ENCODE measurements at places on chromosomes 12 and 14.
A peak's percentile ranks its signal among the peaks of the same experiment; 100 is the strongest.

DNA sequence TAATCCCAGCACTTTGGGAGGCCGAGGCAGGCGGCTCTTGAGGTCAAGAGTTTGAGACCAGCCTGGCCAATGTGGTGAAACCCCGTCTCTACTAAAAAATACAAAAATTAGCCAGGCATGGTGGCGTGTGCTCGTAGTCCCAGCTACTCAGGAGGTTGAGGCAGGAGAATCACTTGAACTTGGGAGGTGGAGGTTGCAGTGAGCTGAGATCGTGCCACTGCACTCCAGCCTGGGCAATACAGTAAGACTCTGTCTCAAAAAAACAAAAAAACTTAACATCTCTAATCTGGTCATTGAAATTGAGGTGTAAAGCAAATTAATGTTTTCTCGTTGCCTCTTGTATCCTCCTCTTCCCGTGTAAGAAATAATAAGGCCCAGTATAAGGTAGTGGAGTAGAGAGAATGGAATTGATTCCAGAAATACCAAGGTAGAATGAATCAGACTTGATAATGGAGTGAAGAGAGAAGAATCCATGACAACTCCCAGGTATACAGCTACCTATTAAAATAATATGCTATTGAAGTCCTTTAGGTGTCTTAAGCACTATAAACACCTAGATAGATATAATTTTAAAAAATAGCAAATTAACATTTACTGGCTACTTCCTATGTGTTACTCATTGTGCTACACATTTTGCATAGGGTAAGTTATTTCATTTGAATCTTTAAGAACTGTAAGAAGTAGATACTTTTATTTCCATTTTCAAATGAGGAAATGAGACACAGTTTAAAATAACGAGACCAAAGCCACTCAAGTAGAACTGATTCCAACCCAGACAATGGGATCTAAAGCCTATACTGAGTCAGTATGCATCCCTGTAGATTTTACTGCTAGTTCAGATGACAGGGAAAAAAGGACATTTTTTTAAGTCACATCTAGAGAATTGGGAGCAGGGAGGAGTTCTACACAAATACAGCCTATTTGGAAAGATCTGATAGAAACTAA, 23.2 kb downstream of the RAP1B start:
- H3K36me3 ChIP-seq, result no peaks in the 10 kb centered on the region
- no peaks in the 10 kb centered on the region for H3K27me3 ChIP-seq
- H3K4me3 ChIP-seq, result no peak overlapping the region
- no peak for DNase-seq
- H3K4me1 ChIP-seq, result no peaks in the 10 kb centered on the region

DNA sequence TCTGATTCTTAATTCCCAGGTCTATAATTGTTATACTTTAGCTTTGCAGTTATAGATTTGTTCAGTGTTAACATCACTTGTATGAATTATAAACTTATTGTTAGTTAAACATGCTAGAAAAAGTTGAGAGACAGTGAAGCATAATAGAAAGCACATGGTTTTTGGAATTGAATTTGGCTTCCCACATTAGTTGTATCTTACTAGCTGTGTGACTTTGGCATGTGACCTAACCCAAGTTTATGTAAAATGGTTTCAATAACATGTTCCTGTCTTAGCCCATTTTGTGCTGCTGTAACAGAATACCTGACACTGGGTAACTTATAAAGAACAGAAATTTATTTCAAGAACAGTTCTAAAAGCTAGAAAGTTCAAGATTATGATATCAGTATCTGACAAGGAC, 146.3 kb downstream of the PDE3A start:
- no peak overlapping the region for H3K27ac ChIP-seq
- H3K36me3 ChIP-seq, result no peaks in the 10 kb centered on the region
- H3K4me1 ChIP-seq, result no peaks in the 10 kb centered on the region

GRCh38 chr14:87896393-87897380, 96.3 kb downstream of the GALC start:
- no peaks in the 10 kb centered on the region for H3K27me3 ChIP-seq

- DNase-seq, result no peak
- no peaks in the 10 kb centered on the region for H3K27me3 ChIP-seq
- H3K4me1 ChIP-seq, result no peaks in the 10 kb centered on the region
Observed at GRCh38 chr14:97788846-97789526, 991.8 kb downstream of the VRK1 start.

GRCh38 chr12:32125455-32126084, 18.9 kb downstream of the BICD1 start:
- H3K4me1 ChIP-seq, result peaks cover 6% of the 10 kb centered on the region
- H3K4me3 ChIP-seq, result no peak overlapping the region
- no peaks in the 10 kb centered on the region for H3K27me3 ChIP-seq
- DNase-seq, result no peak
- H3K36me3 ChIP-seq, result no peaks in the 10 kb centered on the region
- H3K27ac ChIP-seq, result no peak overlapping the region

GRCh38 chr12:95096378-95096777, 23.0 kb upstream of the NR2C1 start:
- no peak for DNase-seq
- H3K4me1 ChIP-seq, result peaks cover 14% of the 10 kb centered on the region
- H3K4me3 ChIP-seq, result no peak overlapping the region
- H3K27me3 ChIP-seq, result no peaks in the 10 kb centered on the region
- peak overlapping the region; percentile 47 for H3K27ac ChIP-seq
- H3K36me3 ChIP-seq, result peaks cover 12% of the 10 kb centered on the region

DNA sequence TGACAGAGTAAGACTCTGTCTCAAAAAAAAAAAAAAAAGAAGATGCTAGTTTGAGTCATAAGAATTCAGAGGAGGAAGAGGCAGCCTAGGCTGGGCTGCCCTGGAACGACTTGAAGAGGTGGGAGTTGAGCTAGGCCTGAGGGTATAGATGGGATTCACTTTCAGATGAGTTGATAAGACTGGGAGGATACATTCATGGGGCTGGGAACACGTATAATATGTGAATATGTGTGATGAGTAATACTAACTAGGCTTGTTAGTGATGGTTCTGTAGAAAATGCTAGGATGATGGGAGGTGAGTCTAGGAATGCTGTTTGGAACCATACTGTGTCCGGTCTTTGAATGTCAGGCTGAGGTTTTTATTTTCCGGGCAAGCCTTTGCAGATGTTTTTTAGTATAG, 9.0 kb downstream of the PLEKHA5 start:
- no peak overlapping the region for H3K27ac ChIP-seq
- H3K4me3 ChIP-seq, result no peak overlapping the region
- H3K27me3 ChIP-seq, result no peaks in the 10 kb centered on the region

- H3K4me1 ChIP-seq, result peaks cover 2% of the 10 kb centered on the region
- no peak for DNase-seq
- H3K27me3 ChIP-seq, result no peaks in the 10 kb centered on the region
Observed at GRCh38 chr12:67533159-67533558, 115.4 kb upstream of the DYRK2 start.

DNA sequence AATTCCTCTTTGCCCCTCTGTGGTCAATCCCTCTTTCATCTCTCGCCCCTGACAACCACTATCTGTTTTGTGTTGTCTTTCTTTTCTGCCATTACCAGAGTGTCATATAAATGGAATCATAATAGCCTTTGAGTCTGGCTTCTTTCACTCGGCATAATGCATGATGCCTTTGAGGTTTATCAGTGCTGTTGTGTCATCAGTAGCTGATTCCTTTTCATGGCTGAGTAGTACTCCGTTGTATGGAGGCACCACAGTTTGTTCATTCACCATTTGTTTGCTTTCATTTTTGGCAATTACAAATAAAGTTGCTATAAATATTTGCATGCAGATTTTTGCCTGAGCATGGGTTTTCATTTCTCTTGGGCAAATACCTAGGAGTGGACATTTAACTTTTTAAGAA, 47.2 kb downstream of the WSCD2 start:
- peaks cover 2% of the 10 kb centered on the region for H3K27me3 ChIP-seq
- H3K27ac ChIP-seq, result no peak overlapping the region
- H3K4me1 ChIP-seq, result peaks cover 13% of the 10 kb centered on the region
- H3K36me3 ChIP-seq, result no peaks in the 10 kb centered on the region

DNA sequence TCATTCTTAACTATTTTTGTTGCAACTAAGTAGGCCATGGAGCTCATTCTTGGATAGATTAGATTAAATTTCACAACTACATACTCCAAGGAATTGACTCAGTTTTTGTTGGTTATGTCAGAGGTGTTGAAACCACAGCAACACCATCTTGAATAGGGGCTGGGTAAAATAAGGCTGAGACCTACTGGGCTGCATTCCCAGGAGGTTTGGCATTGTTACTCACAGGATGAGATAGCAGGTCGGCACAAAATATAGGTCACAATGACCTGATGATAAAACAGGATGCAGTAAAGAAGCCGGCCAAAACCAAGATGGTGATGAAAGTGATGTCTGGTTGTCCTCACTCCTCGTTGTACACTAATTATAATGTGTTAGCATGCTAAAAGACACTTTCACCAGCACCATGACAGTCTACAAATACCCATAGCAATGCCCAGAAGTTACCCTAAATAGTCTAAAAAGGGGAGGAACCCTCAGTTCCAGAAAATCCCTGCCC, 20.9 kb downstream of the DMAC2L start:
- peaks cover 36% of the 10 kb centered on the region for H3K36me3 ChIP-seq
- H3K27me3 ChIP-seq, result no peaks in the 10 kb centered on the region
- no peak overlapping the region for H3K27ac ChIP-seq
- DNase-seq, result no peak
- H3K4me3 ChIP-seq, result no peak overlapping the region
- H3K4me1 ChIP-seq, result peaks cover 7% of the 10 kb centered on the region

DNA sequence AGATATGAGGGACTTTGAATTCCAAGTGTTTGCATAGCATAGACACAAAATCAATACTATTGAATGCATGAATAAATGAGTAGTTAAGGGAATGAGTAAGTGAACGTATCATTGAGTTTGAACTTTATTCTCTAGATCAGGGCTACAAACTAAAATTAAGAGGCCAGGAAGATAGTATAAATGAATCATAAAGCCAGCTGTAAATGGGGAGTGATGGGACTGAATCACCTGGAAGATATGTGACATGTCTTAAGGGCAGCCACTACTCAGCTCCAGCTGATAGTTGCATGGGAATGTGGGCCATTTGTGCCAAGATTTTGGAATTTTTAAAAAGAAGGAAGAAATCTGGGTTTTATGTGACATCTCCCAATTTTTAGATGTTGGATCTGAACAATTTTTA, 229.9 kb downstream of the AKAP6 start:
- H3K4me1 ChIP-seq, result no peaks in the 10 kb centered on the region
- no peak for DNase-seq
- no peak overlapping the region for H3K27ac ChIP-seq

GRCh38 chr14:75636100-75636692, 24.5 kb downstream of the ERG28 start:
- peak overlapping the region; percentile 42 for H3K27ac ChIP-seq
- no peaks in the 10 kb centered on the region for H3K4me1 ChIP-seq
- DNase-seq, result no peak
- H3K36me3 ChIP-seq, result no peaks in the 10 kb centered on the region
- no peaks in the 10 kb centered on the region for H3K27me3 ChIP-seq

DNA sequence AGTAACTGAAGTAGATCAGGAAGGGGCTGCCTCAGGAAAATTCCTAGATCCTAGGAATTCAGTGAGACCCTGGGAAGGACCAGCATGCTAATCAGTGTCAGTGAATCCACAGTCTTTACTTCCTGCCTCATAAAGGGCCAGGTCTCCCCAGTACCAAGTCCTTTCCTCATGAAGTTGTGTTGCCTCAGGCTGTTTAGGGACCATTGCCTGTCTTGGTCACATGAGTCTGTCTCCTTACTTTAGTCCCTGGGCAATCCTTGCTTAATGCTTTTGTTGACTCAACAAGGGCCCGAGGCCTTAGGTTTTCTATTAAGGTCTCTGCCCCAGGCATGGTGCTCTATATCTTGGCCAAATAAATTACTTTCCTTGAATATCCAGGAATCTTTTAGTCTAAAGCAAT, 16.1 kb upstream of the ATF1 start:
- H3K4me3 ChIP-seq, result no peak overlapping the region
- DNase-seq, result no peak
- no peak overlapping the region for H3K27ac ChIP-seq

DNA sequence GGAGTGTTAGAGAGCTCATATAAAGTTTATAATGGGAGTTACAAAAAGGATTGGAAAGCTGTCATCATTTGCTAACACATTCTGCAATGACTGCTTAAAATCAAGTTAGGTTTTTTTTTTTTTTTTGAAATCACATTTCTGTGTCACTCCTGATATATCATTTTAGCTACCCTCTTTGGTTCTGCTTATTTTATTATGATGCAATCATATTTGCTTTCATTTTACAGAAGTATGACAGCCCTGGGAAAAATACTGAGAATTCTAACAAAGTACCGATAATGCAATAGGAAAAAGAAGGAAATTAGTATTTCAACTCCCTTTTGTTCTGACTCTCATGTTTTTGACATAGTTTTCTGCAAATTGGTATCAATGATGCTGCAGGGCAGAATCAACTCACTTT, 71.6 kb upstream of the MDGA2 start:
- H3K4me1 ChIP-seq, result no peaks in the 10 kb centered on the region
- no peak for DNase-seq
- no peaks in the 10 kb centered on the region for H3K27me3 ChIP-seq
- no peak overlapping the region for H3K27ac ChIP-seq
- H3K36me3 ChIP-seq, result no peaks in the 10 kb centered on the region

GRCh38 chr12:107544937-107545336, 140.7 kb upstream of the PWP1 start:
- H3K27ac ChIP-seq, result no peak overlapping the region
- DNase-seq, result no peak

DNA sequence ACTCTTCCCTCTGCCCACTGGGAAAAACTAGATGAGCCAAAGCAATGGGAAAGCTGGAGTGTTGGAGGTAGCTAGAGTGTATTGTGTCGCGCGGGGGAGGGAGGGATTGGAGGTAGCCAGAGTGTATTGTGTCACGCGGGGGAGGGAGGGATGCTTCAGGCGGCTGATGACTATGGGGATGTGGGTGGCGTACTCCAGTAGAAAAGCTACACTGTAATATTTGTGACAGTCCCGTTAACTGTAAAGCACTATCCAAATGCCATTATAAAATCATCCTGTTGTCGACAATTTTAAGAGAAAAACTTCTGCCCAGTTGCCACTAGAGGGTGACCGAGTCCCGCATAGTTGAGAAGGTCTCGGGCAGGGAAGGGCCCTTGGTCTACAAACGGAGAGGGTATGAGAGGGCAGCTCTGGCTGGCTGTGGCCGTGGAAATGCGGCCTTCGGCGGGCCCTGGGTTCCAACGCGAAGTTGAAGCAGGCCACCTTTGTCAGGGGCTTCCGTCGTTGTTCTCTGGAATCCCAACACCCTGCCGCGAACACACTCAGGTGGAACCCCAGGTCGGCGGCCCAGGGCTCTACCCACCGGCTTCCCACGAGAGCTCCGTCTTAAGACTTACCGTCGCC, 15.1 kb upstream of the PLEK2 start:
- peaks cover 2% of the 10 kb centered on the region for H3K4me1 ChIP-seq
- no peaks in the 10 kb centered on the region for H3K36me3 ChIP-seq
- H3K27me3 ChIP-seq, result no peaks in the 10 kb centered on the region
- no peak overlapping the region for H3K27ac ChIP-seq
- no peak overlapping the region for H3K4me3 ChIP-seq

- no peak overlapping the region for H3K4me3 ChIP-seq
- DNase-seq, result no peak
- no peaks in the 10 kb centered on the region for H3K27me3 ChIP-seq
- no peaks in the 10 kb centered on the region for H3K4me1 ChIP-seq
- no peak overlapping the region for H3K27ac ChIP-seq
Observed at GRCh38 chr14:36721877-36722276, 60.2 kb downstream of the PAX9 start.

- H3K4me3 ChIP-seq, result no peak overlapping the region
- peaks cover 81% of the 10 kb centered on the region for H3K36me3 ChIP-seq
- peaks cover 26% of the 10 kb centered on the region for H3K4me1 ChIP-seq
- DNase-seq, result no peak
Observed at GRCh38 chr12:6772726-6773589, 638 bp downstream of the LAG3 start.
